ENCODE measurements at places on chromosomes 16 and 17.

DNA sequence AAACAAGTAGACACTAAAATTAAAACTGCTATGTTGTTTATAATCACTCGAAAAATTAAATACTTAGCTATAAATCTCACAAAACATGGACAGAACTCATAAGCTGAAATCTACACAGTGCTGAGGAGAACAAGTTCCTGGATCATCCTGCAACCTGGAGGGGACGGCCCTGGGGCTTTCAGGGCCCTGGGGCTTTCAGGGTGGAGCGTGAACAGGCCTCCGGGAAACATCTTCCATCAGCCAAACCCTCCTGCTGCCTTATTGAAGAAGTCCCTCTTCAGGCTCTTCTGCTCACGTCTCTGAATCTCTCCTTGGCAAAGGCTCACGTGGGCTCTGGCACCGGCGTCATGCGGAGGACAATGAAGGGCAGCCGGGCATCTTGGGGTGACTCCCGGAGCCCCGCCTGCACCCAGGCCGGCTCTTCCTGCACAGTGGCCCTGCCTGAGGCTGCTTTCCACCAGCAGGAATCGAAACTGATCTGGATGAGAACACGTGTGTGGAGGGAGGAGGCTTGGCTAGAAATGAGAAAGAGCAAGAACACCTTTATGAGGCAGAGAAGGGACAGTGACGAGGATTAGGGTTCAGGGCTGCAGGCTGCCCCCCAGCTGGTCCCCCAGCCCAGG lies 127.3 kb downstream of the CDRT15L2 start:
- no peak for DNase-seq

- no peak for DNase-seq
These were observed 8.3 kb downstream of the SLC35G3 start for GRCh38 chr17:35185849-35186248.

- peak; percentile 59 for DNase-seq
These were observed 6.6 kb downstream of the WFIKKN2 start for GRCh38 chr17:50841949-50842354.

DNA sequence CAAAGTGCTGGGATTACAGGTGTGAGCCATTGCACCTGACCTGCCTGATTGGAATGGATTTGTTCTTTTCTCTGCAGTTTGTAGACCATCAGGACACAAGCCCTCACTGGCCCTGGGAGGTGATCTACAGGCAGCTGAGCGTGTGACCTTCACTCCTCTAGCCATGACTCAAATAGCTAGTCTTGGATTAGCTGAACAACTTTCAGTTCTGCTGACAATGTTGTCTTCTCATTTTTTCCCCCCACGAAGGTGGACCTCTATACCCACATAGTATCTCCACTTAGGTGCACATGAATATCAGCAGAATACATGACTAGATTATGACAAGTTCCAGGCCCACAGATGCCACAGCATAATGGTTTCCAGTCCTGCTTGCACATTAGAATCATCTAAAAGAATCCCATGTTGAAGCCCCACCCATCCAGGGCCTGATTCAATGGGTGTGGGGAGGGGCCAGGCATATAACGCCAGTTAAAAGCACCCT lies 36.8 kb downstream of the HS3ST3B1 start:
- DNase-seq = no peak

GRCh38 chr17:83203073-83203471 lies 123.7 kb downstream of the METRNL start:
- no peak for DNase-seq

DNA sequence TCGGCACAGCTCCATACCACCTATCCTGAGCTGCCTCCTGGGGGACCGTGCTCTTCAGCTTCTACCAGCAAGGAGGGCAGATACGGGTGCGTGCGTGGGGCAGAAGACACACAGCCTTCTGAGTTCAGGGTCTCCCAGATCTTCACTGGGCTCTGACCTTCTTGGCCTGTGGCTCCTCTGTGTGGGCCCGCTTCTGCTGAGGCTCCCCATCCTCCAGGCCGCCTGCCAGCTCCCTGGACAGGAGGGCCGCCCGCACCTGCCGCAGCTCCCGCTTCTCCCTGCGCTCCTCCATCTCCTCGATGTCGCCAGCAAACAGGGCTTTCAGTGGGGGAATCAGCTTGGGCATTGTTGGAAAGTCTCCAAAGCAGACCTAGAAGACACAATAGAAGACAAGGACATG lies 25.2 kb downstream of the ELAC2 start:
- DNase-seq = no peak
